Activated CD8-positive, alpha-beta memory T cell treated with anti-CD3 and anti-CD28 coated beads, Interleukin-2, amount 50 U/mL, for 4 hours (primary cell): ENCODE measurements at places on chromosomes 7 and 10.

- no peak for DNase-seq
Measured at GRCh38 chr7:88090671-88091070, 129.2 kb downstream of the SRI start.

DNA sequence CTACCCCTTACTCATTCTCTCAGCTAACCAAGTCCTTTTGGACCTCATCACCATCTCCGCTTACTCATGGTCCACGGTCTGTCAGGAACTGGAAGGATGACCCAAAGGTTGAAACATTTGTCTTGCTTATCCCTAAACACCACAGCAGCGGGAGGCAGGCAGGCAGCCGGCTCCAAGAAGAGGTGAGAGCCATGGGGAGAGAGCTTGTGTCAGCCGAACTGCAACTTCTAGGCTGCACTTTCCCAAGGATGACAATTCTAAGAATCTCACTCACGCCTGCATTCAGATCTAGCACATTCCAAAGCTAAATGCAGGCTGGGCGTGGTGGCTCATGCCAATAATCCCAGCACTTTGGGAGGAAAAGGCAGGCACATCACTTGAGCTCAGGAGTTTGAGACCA, 86.0 kb downstream of the SPDYE5 start:
- no peak for DNase-seq

DNA sequence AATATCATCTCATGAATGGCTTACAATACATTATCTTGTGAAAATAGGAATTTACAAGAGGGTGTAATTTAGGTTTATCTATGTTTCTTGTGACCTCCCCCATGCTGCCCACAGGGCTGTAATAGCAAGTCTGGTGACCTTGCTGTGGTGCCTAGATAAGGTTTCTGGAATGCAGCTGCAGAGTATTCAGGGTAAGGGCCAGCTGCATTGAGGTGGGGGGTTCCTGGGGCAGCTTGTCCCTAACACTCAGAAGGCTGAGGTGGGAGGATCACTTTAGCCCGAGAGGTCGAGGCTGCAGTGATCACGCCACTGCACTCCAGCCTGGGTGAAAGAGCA, 5.3 kb upstream of the DHTKD1 start:
- no peak for DNase-seq

DNA sequence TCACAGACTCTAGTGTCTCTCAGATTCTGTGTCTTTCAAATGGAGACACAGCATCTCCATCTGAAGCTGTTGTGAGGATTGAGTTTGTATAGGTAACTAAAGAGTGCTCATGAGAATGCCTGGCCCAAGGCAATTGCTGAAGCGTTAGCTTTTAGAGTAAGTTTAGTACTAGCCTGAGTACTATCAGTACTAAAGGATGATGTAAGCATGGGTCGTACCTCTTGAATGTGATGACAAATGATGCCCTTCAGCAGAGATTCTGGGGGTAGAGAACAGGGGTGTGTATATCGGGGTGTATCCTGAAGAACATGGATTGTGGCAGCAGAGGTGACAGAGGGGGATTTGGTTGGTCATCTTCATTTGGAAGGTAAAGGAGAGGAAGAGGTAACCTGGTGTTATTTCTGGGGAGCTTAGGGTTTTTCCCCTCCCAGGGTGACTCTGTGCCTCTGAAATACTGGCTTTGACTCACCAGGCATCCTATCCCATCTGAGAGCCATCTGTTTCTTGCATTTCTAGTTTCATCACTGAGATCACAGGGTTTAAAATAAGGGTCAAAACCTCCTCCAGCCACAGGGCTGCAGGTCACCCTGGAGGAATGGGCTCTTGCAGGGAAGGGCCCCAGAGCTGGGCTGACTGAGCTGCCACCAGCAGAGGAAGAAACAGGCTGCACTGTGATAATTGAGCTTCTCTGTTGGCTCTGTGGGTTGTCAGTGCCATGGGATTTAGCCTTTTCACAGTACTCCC, 756.0 kb downstream of the KCNMA1 start:
- DNase-seq, result no peak
